ENCODE measurements at places on chromosomes 7 and 10.

GRCh38 chr10:101858723-101859500, 15.3 kb upstream of the KCNIP2 start:
- DNase-seq = no peak

GRCh38 chr7:77316219-77316978, 99.8 kb downstream of the GSAP start:
- no peak for DNase-seq

DNA sequence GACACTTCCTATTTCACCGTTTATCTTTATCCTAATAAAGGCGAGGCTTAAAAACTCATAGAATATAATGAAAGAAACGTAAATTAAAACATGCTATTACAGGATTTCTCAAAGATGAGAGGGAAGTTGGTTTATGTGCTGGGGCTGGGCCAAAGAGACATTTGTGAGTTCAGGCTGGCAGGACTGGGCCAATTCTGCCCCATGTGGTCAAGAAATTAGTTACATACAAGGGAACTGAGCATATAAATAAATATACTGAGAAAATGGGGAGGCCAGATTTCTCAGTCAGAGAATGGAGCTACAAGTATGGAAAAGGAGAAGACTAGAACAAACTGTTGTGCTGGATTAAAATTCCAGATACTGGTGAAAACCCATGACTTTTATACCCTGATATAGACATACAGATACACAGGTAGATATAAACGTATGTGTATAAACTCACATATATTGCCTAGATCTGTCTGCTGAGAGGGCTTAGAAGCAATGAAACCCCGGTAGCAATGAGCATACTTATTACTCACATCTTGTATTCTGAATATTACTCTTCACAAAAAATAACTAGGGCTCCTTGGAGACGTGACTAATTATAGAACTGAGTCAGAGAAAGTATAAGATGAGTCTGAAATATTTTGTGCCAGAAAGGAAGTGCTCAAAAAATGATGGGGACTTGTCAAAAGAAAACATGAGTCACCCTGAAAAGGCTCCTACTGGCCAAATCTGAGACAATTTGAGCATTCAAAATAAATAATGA, 155.7 kb upstream of the FGFR2 start:
- no peak for DNase-seq

GRCh38 chr7:28804990-28805389, 153.1 kb downstream of the TRIL start:
- DNase-seq = no peak

DNA sequence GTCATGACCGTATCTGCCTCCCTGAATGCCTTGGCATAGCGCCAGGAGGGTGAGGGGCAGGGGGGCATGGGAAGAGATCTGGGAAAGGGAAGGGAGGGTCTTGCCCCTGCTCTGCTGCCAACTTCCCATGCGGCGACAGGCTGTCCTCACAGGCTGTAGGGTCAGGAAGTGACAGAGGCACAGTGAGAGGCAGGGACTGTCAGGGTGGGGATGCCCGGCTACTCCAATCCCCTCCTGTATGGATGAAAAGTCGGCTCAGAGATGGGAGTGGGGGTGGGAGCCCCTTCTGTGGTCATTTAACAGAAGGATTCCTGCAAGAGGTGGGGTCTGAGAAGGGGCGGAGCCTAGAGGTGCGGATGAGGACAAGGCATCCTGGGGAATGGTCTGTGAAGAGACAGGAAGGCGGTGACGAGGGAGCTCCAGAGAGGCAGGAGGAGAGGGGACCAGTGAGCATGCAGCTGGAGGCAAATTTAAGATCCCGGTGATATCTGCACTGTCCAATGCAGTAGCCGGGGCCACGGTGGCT, 20.8 kb upstream of the UNC5B start:
- no peak for DNase-seq

DNA sequence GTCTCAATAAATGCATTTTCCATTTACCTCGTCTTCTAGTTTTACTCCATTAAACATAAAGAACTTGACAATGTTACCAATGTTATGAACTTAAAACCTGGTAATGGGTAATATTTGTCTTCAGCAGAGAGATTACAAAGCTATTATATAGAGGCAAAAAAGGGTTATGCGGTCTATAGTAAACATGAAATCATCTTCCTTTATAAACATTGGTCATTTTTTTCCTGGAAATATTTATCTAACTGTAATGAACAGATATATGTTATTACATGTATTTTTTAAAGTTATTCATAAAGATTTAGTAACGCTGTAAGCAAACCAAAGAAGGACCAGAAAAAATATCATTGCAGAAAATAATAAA, 1.3 kb downstream of the VWDE start:
- no peak for DNase-seq

Measured in uterus (tissue), 4 donors.